ENCODE measurements at places on chromosomes 3 and 15. TPM values are rescaled to one million over a fixed set of nuclear protein-coding genes. Genes with fewer than 3 reads are reported as not detected.
A peak's percentile ranks its signal among the peaks of the same experiment; 100 is the strongest.

DNA sequence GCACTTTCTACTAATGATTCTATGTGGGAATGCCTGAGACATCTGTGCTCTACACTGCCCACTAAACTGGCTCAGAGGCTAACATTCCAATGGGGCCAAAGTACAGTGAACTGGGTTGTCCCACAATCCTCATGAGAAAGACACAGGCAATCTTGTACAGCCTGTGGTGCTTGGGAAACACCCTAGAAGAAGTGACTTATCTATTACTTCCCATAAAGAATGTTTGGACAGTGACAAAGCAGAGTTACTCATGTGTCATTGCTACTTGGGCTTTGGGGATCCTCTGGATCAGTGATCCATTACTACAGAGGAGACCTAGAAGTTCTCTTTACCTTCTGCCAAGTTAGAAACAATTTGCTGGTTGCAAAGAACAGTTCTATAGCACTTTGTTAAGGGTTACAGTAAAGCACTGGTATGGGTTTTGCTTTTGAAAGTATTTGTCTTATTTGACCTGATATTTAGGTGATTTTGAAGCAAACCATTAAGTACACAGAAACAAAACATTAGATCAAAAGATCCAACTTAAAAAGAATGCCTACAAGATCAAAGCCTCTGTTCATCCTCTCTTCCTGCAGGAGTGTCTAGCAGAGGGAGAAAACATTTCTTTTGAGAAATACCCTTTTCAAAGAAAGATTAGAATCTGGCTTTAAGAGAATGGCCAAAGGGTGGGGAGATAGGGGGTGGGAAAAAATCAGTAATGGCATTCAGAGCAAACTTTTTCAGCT, 75.8 kb downstream of the CTNNB1 start:
- DNase-seq, result no peak

GRCh38 chr3:41103200-41103599, 96.1 kb upstream of the CTNNB1 start:
- peak; percentile 42 for DNase-seq

GRCh38 chr3:13879102-13879945, 547 bp downstream of the WNT7A start:
- DNase-seq, result peak; percentile 86

- DNase-seq, result no peak
These were observed 89.0 kb downstream of the BDH1 start for GRCh38 chr3:197466586-197467399.

DNA sequence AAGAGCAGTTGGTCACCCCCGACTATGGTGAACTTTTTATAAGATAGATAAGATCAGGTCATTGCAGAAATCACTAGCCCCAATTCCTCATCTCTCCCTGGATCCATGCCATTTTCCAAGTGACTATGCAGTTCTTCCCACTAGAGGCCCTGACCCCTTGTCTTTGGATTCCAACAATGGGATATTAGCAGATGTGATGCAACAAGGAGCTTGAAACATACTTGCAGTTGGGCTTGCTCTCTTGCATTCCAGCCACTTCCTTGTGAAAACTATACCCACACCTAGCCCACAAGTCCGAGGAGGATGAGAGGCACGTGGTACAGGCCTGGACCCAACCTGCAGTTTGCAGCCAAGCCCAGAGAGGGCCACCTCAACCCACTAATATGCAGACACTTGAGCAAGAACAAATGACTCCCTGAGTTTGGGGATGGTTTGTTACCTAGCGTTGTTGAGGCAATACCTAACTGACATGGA, 60.6 kb downstream of the SUCLG2 start:
- DNase-seq, result peak; percentile 53

GRCh38 chr3:12352253-12352652, 63.4 kb downstream of the PPARG start:
- no peak for DNase-seq

GRCh38 chr3:174125267-174125824, 727.8 kb downstream of the NLGN1 start:
- peak; percentile 66 for DNase-seq

The HPS3 gene
- 17.7 TPM for total RNA-seq

The PML gene
- 27.5 TPM for total RNA-seq
